ENCODE measurements at places on chromosomes 6 and 20. TPM values are rescaled to one million over a fixed set of nuclear protein-coding genes. Genes with fewer than 3 reads are reported as not detected.

Gene ATXN1
- total RNA-seq, result 11.4 TPM

Gene MOXD1
- total RNA-seq, result 27.5 TPM

Gene NKX2-2
- total RNA-seq, result 4.4 TPM

Gene FRK
- 0.05 TPM for total RNA-seq

Gene EDN1
- 24.0 TPM for total RNA-seq

DNA sequence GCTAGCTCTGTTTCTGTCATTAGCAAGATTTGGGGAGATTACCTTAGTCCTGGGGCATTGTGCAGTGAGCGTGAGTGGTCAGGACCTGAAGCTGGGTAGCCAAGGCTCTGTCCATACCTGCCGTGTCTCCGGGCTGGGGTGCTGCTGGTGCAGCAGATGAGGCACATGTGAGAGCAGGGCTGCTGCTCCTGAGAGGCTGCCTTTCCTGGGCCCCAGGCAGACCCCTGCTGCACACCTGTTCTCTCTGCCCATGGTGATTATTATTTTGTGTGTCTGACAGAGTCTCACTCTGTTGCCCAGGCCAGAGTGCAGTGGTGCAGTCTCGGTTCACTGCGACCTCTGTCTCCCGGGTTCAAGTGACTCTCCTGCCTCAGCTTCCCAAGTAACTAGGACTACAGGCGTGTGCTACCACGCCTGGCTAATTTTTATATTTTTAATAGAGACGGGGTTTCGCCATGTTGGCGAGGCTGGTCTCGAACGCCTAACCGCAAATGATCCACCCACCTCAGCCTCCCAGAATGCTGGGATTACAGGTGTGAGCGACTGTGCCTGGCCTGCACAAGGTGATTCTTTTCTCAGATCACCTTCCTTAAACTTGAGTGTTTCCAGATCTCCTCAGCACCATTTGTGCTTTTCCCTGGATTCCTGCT lies 36.8 kb upstream of the IRF4 start:
- DNase-seq, result no peak

- no peak for DNase-seq
These were observed 109.0 kb downstream of the TNFRSF21 start for GRCh38 chr6:47200536-47201334.

- DNase-seq, result no peak
These were observed 21.7 kb downstream of the KIAA1755 start for GRCh38 chr20:38238829-38239228.

GRCh38 chr20:6397115-6397514 lies 274.3 kb upstream of the FERMT1 start:
- no peak for DNase-seq

- DNase-seq, result peak; percentile 34
These were observed 4.3 kb downstream of the TNNC2 start for GRCh38 chr20:45822857-45823256.

GRCh38 chr6:90413396-90413795 lies 116.8 kb upstream of the BACH2 start:
- DNase-seq, result no peak
